ENCODE measurements at places on chromosomes 1 and 21. TPM values are rescaled to one million over a fixed set of nuclear protein-coding genes. Genes with fewer than 3 reads are reported as not detected.

DNA sequence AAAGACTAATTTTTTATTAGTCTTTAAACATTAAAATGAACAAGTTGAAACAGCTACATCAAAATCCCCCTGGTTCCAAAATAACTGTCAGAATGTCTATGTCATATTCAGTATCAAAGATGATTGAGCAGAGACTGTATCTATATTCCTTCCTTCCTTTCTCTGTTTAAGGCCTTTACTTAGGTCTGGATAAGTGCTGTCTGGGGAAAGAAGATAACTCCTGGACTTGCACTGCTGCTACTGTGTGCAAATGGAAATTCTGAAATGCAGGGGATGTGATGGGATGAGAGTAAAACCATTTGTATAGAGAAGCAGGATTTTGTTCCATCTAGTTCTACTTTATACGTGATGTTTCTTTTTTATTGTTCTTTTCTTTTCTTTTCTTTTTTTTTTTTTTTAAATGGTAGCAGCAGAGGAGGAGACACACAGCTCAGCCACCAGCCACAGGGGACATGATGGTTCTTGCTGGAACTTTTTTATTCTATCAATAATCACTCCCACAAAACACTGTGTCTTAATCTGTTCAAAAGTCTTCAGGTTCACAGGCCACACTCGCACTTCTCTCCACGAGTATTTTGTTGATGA lies 33.6 kb upstream of the FOXE3 start:
- DNase-seq: no peak

GRCh38 chr1:183588827-183589226 lies 1.4 kb downstream of the NCF2 start:
- DNase-seq: no peak

DNA sequence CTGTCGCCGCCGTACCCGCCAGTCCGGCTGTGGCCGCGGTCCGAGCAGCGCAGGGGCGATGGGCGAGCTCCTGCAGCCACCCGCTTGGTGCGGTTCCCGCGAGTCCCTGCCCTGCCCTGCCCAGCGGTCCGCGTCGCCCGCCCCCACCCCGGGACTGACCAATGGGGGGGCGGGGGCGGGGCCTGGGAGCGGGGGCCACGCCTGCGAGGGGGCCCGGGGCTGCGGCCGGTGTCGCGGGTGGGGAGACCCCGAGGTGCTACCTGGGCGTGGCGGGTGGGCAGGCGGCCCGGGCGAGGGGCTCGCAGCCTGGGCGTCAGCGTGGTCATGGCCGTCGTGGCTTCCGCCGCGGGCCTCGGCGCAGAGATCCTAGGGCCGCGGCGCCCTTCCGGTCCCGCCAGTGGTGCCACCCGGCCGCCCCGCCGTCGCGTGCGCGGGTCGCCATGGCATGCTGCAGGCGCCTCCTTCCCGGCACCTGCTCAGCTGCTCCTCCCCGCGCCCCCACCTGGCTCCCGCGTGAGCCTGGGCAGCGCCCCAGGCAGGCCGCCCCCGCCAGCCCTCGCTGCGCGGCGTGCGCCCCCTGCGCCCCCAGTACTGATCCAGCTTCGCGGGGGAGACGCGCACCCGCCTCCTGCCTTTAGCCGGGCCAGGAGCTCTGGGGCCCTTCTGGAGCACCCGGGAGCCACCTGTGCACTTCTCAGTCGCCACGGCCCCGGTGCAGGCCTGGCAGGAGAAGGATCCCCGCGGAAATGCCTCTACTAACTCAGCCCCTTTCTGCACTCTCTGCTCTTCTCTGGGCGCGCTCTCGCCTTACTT lies at the start of gene BMP8B:
BMP8B (minus strand) TSS at position 108 of the 813 bp plus-strand sequence. CDS start 380 bp downstream, outside the sequence.
- no peak for DNase-seq

GRCh38 chr1:65253800-65254319 lies 55.5 kb upstream of the DNAJC6 start:
- no peak for DNase-seq

TOMM40L gene
- total RNA-seq: 17.9 TPM
